Placental pericyte (primary cell): ENCODE measurements at places on chromosomes 11 and 22. TPM values are rescaled to one million over a fixed set of nuclear protein-coding genes. Genes with fewer than 3 reads are reported as not detected.

CCDC87 gene
- 0.29 and 0.44 TPM in 2 replicates for total RNA-seq

SCO2 gene
- total RNA-seq, result 3.7 and 4.9 TPM in 2 replicates

HBB gene
- not detected in 2 replicates for total RNA-seq

RAPSN gene
- total RNA-seq, result 0.14 and 0.44 TPM in 2 replicates

TTLL12 gene
- total RNA-seq, result 40.9 and 65.1 TPM in 2 replicates

JHY gene
- total RNA-seq, result 0.88 and 1.6 TPM in 2 replicates

CHST1 gene
- 1.8 and 2.3 TPM in 2 replicates for total RNA-seq

TSSK2 gene
- not detected in 2 replicates for total RNA-seq

FANCF gene
- total RNA-seq, result 6.3 and 7.6 TPM in 2 replicates

SLC22A6 gene
- total RNA-seq, result not detected in 2 replicates

PLAAT5 gene
- not detected in 2 replicates for total RNA-seq

ACR gene
- not detected in 2 replicates for total RNA-seq
